ENCODE measurements at places on chromosomes 2 and 18.

DNA sequence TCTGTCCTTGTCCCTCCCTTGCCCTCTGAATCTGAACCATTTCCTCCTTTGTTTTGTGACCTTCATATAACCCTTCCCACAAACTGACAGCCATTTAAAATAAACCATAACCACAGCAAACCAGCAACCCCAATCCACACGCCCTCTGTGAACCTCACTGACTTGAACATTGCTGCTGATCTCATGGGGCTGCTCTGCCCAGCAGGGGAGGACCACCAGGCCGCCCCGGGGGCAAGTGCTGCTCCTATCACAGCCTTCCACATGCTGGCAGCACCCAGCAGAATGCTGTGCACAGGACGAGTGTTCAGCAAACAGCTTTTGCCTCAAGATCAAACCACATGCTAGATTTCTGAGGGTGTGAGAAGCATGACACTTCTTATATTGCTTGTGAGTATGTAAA, 73.9 kb upstream of the UXS1 start:
- no peak for DNase-seq

- no peak for DNase-seq
Measured at GRCh38 chr2:179995741-179996515, 11.2 kb downstream of the CWC22 start.

- no peak for DNase-seq
Measured at GRCh38 chr2:163812926-163813520, 77.2 kb upstream of the FIGN start.

GRCh38 chr2:24210106-24210455, 35.2 kb downstream of the FAM228A start:
- no peak for DNase-seq

GRCh38 chr18:56487801-56488200, 150.6 kb downstream of the TXNL1 start:
- no peak for DNase-seq

DNA sequence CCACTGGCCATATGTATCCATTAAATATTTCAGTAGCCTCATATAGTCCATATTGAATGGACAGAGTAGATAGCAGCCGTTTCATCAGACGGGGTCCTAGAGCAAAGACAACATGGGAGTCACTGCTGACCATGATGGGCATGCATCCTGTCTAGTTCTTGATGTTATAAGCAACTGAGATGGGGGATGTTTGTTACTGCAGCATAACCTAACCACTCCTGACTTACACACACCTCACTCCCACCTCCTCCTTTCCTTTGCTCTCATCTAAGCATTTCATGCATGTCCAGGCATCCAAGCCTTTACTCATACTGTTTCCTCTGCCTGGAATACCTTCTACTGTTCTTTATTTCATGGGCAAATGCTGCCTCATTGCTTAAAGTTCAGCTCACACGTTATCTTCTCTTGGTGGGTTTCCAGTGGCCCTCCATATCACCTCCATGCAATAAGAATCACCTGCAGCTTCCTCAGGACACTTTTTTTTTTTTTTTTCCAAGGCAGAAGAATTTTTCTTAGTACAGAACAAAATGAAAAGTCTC, 87.8 kb downstream of the DDX1 start:
- no peak for DNase-seq
